Motor neuron (in vitro differentiated cells): ENCODE measurements at places on chromosomes 12 and 14. TPM values are rescaled to one million over a fixed set of nuclear protein-coding genes. Genes with fewer than 3 reads are reported as not detected.
A peak's percentile ranks its signal among the peaks of the same experiment; 100 is the strongest.

DNA sequence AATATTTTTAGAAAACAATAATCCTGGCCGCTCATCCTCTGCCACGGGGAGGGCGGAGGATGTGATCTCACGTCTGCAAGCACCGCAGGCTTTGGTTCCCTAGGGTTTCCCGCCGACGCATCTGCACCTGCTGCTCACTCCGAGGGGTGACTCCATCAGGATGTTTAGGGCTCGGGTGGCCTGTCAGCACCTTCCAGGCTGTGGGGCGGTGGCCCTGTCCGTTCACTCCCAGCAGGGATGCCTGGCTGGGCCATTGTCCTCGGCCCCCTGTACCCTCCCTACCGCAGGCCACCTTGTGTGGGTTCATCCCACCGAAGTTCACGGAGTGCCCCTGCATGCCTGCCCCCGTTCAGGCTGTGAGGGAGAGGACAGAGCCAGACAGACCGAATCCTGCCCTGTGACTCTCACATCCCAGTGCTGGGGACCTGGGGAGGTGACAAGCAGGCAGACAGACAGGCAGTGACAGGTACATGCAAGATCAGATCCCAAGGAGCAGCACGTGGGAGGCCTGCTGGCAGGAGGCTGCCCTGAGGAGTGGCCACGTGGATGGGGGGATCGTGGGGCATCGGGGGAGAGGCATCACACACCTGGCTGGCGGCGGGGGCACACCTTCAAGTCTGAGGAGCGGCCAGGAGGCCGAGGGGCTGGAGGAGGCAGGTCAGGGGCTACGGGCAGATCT lies 112.6 kb downstream of the ADGRD1 start:
- ATAC-seq: no peak

DNA sequence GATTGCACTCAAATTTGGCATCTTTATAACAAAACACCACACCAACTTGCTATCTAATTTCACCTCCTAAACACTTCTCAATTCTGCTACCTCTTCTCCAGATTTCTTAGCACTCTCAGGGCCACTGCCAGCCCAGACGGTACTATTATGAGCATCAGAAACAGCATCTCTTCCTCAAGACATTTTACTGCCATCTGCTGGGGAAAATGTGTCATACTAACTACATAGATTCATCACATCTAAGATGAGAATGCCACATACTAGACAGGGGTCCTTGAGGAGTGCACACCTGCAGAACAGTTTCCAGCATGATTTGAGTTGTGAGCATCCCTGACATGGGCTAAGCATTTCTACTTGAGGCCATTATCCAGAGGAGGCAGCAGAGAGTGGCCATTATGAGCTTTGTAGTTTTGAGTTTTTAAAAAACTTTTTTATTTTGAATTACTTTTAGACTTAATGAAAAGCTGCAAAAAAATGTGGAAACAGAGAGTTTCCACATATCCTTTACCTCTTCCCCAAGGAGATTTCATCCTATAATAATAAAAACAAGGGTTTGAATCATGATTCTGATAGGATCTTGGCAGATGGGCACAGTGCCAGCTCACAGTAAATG lies 15.1 kb upstream of the GRIP1 start:
- peak; percentile 92 for ATAC-seq

- ATAC-seq: no peak
Measured at GRCh38 chr14:36229262-36229661, 52.7 kb upstream of the PTCSC3 start.

DNA sequence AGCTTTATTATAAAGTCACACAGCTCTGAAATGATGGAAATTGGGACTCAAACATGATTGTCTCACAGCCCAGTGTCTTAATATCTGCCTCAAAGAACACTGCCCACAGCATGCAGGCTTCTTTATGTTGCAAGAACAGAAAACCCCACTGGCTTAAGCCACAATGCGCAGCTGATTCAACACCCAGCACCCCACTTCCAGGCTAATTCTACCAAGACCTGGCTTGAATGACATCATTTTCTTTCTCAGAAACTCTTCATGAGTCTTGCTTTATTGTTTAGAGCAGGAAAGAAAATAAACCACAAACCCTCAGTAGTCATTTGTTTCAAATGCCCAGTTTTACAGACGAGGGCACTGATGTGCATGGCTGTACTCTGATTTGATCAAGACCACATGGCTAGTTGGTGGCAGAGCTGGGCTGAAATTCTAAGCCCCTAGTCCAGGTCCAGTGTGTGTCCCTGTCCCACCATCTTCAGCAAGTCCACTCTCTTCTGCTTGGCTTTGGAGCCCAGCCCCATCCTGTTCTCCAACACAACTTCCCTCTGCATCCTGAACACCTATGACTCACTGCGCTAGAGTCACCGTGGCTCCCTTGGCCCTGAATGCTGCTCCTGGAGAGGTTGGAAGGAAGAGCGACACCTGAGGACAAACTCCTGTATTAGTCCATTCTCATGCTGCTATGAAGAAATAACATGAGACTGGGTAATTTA lies 50.3 kb upstream of the SRSF5 start:
- no peak for ATAC-seq

- ATAC-seq: no peak
Measured at GRCh38 chr14:33455654-33456345, 495.1 kb downstream of the EGLN3 start.

Gene ANO4
- total RNA-seq: 1.2 and 1.7 TPM in 2 replicates

Gene EIF2S3B
- 0.64 and 1.4 TPM in 2 replicates for total RNA-seq

DNA sequence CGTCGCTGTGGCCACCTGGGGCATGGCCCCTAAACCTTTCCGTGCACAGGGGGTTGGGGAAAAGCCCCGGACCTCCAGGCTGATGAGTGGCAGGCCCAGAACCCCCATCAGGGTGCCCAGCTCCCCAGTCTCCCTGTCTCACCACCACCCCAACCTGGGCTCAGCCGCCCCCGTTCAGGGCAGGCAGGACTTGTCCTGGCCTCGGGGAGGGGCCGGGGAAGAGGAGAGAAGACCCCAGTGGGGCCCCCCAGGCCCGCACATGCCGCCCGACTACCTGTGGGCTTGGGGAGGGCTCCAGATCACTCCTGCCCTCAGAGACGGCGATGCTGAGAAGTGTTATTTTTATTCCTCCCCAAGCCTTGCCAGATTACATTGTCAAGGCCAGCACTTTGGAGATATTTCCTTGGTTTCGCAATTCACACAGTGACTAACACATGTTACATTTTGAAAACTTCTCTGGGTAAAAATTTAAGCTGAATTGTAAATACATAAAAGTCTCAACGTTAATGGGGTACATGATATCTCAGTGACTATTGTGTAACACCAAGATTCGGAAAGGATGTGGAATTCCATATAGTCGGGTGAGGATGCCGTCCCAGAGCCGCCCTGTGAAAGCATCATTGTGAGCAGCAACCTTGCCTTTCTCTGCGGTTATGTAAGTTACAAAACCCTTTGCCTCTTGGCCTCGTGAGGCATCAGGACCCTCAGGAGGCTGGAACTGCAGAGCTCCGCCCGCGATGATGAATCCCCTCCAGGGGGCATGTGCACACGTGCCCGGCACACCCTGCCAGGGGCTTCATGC lies 85.6 kb upstream of the DIO3 start:
- ATAC-seq: no peak

DNA sequence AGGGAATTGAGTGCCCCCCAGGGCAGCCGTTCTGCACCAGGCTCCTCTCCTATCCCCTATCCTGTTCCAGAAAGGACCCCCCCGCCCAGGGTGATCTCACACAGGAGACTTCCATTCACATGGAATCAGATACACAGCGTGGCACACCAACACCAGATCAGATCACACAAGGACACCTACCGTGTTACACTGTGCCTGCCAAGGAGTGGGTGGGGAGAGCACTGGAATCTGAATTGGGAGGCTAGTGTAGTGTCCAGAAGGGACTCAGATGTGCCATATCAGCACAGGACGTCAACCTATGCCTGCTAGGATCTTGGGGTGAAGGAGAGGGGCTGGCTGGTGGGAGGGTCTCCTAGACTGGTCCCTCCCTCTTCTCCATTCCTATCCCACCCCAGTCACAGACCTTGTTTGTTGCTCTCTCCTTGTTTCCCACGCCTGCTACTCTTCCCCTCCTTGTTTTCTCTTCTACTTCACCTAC lies 2.3 kb downstream of the PTMS start:
- no peak for ATAC-seq

Gene OR4N2
- total RNA-seq: 0.14 and 0.67 TPM in 2 replicates

Gene B4GALNT3
- total RNA-seq: 0.30 and 0.35 TPM in 2 replicates
